ENCODE measurements at places on chromosomes 12 and 14.

DNA sequence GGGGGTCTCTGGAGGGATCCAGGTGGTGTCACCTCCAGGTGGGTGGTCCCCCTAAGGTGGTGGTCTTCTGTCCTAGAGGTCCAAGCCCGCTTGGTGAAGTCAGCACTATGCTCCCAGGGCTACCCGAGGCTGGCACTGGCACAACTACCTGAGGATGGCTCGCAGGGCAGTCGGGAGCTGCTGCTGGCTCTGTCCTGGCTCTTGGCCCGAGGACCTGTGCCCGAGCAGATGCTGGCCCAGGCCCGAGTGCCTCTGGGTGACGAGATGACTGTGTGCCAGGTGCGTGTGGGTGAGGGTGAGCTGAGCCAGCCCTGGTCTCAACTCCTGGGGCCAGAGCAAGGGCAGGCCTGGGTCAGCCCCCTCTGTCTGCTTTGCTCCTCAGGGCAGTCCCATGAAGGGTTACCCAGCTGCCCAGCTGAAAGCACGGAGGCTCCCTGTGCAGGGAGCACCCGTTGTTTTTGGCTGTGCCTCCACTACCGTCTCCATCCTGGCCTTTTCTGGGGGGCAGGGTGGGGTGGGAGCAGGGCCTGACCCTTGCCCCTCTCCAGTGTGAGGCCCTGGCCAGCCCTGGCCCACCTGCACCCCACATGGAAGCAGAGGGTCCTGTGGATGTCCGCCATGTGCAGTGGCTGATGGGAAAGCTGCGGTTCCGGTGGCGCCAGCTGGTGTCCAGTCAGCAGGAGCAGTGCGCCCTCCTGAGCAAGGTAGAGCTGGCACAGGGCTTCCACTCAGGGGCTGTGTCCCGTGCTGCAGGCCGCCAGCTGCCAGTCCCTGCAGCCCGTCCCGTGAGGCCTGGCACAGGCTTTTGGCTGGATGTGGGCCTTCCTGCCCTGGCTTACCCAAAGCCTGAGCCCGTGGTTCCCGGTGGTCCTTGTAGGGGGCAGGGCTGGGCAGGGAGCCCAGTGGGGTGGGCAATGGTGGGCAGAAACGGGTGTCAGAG, 1.3 kb downstream of the TEDC1 start:
- DNase-seq, result no peak

DNA sequence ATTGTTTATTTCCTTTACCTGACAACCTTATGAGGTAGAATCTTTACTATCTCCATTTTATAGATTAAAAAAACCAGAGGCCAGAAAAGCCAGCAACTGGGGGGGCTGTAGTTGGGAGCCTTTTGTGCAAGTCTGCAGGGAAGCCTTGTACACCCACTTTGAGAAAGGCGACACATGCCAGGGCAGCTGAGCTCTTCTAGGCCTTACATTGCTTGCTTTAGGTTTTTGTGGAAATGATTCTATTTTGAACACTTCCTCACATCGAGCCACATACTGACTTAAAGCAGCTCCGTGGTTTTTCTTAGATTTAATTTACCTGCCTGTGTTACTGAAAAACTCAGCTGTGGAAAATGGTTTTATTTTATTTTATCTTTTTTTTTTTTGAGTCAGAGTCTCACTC, 34.6 kb downstream of the EP400 start:
- DNase-seq, result no peak

DNA sequence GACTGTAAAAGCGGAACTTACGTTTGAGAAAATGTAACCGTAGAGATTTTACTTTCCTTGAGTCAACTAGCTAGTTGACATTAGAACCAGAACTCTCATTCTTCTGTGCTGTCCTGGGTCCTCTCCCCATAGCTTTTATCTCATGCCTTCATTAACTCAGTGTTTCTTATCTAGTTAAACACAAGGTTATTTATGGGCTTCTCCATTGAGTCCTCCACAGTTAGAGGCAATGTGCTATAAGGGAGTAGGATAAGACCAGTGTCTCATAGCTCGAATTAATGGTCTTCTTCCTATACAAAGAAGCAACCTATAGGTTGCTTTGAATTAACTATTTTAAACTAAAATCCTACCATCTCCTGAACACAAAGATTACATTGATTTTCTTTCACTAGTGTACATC, 129.8 kb downstream of the ACSS3 start:
- no peak for DNase-seq

- DNase-seq, result no peak
Observed at GRCh38 chr14:52021957-52022600, 32.7 kb downstream of the RTRAF start.

DNA sequence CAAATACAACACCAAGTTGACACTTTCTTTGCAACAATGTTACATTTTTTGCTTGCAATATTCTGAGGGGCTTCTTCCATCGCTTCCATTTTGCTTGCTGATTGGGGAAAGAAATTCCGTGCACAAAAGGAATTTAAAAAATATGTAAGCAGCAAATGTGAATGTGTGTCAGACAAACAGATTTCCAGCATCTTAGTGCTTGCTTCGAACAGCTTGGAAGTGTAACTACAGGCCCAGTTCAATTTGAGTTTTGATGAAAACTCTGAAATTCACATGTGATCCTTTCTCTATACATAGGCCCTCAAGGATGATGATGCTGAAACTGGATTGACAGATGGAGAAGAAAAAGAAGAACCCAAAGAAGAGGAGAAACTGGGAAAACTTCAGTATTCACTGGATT, 399.1 kb downstream of the PAWR start:
- no peak for DNase-seq

DNA sequence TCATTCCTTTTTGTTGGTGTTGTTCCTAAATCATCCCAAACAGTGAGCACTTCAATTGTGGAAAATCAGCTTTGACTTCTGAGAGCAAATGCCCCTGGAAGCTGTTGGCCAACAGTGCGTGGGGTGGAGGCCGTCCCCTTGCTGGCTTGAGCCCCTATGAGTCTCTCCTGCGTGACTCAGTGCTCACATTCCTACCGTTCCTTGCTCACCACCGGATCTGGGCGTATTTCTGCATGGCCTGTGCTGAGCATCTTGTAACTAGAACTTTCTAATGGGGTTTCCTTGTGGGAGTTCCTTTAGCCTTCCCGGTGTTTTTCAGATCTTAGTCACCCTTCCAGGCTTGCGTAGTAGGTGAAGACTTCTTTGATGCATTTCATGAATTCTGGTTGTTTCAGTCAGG, 14.7 kb downstream of the SERPINA1 start:
- no peak for DNase-seq

DNA sequence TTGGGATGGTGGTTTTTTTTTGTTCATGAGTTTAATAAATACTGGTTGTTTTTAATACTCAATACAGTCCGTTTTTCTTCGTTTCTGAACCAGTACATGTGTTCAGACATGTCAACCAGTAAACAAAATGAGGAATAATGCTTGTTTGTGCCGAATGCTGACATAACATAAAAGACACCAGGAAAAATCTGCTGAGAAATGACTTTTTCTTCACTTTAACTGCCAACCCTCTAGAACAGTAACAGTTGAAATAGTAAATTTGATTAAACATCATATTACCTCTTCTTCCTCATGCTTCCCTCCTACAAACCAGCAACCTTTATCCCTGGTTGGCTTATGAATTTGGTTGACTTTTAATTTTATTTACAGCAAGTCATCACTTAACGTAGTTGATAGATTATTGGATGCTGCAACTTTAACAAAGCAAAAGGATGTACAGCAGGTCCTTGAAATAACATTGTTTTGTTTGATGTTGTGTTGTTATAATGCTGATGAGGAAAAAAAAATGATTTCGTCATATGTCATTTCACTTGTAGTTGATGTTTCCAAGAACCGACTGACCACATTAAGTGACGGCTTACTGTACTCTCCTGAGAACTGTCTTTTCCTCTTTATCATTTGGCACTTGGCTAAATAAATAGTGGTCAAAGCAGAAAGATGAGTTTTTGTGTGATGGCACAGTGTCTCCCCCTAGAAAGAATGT, 340.5 kb downstream of the TMTC2 start:
- DNase-seq, result no peak

DNA sequence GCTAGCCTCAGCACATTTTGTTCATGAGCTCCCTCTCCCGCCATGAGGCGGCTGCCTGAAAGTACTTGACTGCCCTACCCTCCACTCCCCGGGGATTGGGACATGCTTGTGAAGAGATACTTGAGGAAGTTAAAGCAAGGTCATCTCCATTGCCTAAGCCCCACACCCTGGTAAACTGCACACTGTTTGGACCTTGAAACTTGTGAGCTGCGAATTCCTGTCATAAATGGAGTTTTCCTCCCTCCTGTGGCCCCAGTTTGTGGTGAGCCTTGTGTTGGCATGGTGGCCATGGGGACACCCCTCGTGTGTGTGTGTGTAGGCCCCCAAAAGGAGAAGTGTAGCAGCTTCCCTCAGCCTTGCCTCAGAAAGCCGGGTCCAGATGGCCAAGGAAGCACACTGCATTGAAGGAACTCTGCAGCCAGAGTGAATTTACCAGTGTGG, 395.5 kb downstream of the ZFP36L1 start:
- DNase-seq, result no peak

- DNase-seq, result no peak
Observed at GRCh38 chr14:95402578-95402977, 82.9 kb upstream of the CLMN start.

DNA sequence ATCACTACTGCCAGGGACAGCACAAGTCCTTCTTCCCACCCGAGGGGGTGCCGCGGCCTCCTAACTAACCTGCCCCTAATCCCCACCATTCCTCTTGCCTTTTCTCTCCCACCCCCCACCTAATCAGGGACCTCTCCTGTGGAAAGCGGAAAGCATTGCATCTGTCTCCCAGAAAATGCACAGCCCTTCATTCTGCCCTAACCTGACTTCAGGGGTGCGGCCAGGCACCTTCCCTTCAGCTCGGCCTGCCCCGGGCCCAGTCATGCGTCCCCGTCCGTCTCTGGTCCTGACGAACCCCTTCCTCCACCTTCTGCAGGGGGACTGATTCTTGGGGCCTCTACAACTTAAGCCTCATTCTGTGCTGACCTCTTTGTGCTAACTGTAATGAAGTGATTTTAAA, 43.9 kb upstream of the TRAF3 start:
- no peak for DNase-seq

DNA sequence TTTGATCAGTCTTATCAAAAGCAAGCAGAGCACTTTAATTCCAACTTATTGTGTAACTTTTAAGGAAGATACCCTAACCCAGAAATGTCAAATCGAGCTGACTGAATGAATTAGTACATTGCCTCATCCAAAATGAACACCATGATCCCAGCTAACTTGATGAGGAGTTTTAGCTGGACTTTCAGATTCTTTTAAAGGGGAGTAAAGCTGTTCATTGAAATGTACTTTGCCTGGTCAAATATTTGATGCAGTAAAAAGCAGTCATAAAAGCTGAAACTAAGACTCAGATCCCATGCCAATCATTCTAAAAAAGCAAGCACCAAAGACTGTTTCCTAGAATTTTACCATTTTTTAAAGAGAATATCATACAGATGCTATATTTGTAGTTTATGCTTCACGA, 114.1 kb downstream of the FSCB start:
- DNase-seq, result no peak

DNA sequence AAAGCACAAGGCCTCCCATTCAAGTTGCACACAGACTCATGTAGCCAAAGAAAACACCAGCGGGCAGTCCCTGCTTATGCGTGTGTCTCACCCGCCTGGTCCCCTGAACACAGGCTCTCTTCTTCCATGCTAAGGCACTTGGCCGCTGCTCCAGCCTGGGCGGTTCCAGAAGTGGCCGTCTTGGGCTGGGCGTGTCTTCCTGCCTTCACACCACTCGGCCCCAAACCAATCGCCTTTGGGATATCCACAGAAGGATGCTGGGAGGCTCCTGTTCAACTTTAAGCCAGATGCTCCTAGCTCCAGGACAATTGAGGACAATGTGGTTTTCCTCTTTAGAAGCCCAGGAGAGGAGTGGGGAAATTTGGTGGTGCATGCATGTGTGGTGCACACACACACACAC, 2.2 kb downstream of the SCARB1 start:
- no peak for DNase-seq

DNA sequence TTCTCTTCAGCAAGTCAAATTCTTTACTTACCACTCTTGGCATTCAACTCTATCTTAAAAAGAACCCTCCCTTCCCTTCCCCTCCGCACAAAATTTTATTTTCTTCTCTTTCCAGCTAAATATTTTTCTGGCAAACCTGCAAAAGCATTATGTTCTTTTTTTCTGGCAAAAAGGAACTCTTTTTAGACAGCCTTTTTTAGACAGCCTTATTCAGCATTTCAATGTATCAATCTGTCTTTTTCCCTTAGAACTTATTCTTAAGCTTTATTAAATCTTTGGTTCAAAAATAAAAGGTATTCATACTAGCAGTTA, 50.5 kb downstream of the SPTLC2 start:
- DNase-seq, result no peak

GRCh38 chr12:14868916-14869506, 16.6 kb downstream of the MGP start:
- DNase-seq, result no peak

GRCh38 chr12:42750356-42750755, 160.8 kb upstream of the PRICKLE1 start:
- DNase-seq, result no peak

DNA sequence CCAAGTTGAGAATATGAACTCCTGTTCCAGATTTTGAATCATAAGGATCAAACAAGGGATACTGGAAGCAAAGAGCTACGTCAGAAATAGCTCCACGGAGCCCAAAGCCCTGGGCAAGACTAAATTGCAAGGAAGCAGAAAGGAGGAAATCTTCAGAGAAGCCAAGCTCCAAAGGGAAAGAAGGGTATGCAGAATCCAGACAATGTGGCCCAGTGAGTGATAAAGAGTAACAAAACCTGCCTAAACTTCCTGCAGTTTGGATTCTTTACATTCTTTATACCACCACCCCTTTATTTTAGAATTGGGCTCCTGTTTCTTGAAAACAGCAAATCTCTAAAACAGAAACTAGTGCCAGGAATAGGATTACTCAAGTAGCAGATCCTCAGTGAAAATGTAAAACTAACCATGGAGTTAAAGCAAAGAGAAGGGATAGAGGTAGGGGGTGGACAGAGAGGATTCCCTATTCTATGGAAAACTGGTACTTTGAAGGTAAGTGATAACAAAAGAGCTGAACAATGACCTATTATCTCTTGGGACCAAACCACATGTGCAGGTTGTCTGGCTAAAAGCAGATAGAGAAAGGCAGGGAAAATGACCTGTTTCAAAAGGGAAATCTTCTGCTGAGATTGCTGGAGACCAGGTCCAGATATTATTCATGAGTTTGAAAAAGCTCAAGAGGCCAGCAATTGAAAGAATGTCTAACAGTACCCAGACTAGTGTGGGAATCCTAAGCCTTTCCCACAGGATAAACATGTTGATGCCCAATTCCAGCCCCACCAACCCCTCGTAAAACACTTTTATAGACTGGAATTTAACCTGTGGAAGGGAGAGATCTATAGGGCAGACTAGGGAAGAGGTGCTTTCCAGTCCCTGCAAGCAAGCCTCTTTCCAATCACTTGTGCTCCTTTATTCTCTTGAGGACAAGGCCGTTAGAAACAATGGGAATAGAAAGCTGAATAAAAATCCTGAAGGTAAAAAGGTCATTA, 24.5 kb downstream of the MBIP start:
- no peak for DNase-seq

- DNase-seq, result peak; percentile 17
Observed at GRCh38 chr12:56160193-56160763, 2.1 kb downstream of the MYL6 start.

GRCh38 chr12:122820838-122821271, 14.4 kb upstream of the HIP1R start:
- no peak for DNase-seq

- DNase-seq, result no peak
Observed at GRCh38 chr14:64502456-64502855, 1.2 kb downstream of the ZBTB25 start.

Data from stimulated activated CD4-positive, alpha-beta T cell treated with anti-CD3 and anti-CD28 coated beads, Interleukin-1b, Interleukin-23, amount 100 ng/mL, for 1 hour (primary cell).